Lower lobe of right lung (tissue), 2 donors: ENCODE measurements at places on chromosomes 1 and 21.

- DNase-seq = no peak
These were observed 9.1 kb downstream of the AHDC1 start for GRCh38 chr1:27594564-27595510.

DNA sequence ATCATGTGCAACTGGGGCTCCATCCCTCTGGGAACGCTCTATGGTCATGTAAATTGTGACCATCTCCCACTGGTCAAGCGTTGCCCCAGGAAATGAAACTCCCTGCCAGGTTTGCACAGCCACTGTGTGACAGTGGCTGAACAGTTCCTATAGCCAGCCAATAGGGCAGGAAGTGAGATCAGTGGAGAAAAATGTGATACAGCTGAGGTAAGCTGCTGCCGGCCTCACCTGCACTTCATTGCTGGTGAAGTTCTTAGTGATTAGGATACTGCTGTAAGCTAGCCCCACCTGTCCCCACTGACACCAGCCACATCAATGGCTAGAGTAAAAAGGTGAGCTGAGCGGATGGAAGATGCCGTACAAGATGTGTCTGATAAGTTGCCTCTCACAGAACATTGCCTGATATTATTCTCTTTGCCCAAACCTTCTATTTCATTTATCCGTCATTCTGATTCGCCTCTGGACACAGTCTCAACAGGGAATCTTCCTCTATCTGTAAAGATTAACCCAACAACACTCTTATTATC lies 38.4 kb upstream of the CDC42BPA start:
- no peak for DNase-seq

GRCh38 chr1:22117851-22118250 lies 25.0 kb downstream of the WNT4 start:
- no peak for DNase-seq

DNA sequence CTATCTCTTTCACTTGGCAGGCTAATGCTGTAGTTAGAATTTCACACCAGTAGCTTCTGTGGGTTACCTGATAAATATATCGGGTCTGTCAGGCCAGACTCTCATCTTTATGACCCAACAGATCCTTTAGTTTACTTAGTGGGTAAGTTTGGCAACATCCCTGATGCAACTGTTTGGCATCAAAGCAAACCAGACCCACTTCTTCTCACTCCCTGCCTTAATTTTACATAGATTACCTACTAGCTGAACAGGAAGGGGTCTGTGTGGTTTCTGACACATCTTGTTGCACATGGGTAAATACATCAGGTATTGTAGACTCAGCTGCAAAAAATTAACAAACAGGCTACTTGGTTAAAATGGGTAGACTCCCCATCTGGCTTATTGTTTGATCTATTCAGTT lies 3.2 kb upstream of the GUK1 start:
- no peak for DNase-seq

DNA sequence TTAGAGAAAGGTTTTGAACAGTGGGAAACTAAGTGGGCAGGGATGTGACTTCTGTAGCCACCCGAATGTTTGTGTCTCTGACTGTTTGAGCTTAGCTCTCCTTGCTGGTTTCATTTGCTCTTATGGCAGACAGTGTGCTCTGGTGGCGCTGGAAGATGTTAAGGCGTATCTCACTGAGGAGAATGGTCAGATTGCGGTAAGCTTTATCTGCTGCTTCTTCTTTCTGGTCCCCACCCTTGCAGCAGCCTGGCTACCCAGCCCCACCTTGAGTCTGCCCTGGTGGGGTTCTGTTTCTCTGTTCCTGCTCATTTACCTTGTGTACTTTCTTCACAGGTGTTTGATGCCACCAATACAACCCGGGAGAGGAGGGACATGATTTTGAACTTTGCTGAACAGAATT lies 9.9 kb downstream of the PFKFB2 start:
- DNase-seq = no peak

- no peak for DNase-seq
These were observed 59.6 kb downstream of the PGBD5 start for GRCh38 chr1:230366504-230366915.

DNA sequence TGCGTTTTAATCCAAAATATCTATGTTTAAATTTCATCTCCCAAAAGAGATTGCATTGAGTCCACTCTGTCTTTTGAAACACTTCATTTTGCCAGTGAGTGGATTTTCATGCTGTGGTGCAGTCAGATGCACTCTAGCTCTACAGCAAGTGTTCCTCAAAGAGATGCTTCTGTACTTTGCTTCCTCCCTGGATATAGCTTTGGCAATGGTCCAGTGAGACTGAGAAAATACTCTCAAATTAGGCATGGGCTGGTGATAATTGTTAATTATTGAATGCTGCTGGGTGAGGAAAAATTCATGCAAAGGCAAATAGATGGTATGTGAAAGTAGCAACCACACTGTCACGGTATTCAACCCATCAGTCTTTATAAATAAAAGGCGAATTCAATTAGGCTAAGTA lies 396.9 kb downstream of the ADGRL2 start:
- DNase-seq = no peak

DNA sequence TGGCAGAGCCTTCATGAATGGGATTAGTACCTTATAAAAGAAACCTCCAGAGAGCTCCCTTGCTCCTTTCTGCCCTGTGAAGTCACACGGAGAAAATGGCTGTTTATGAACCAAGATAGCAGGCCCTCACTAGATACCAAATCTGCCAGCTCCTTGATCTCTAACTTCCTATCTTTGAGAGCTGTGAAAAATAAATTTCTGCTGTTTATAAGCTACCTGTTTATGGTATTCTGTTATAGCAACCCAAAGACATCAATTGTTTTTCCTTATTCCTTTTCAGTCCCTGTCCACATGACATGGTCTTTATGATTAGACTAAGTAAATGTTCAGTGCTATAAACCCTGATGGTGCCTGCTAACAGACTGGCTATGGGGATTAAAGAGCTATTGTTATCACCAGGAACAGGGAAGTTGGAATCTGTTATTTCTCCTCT lies 9.7 kb upstream of the STIL start:
- no peak for DNase-seq

DNA sequence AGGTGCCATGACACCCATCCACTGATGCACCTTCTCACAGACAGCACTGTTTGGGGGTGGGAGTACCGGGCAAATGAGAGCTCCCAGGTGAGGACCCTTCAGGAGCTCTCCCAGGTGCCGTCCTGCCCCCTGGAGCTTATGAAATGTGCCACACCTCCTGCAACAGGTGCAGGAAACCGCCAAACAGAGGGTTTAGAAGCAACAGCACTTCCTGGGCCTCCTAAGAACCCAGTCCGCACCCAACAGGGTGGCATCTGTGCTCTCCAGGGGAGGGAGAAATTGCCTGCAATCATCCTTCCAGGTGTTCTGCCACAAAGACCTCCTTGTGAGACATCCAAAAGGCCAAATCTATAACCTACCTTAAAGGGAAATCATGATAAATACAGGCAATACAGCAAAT lies 87.7 kb upstream of the ATP1B1 start:
- no peak for DNase-seq

DNA sequence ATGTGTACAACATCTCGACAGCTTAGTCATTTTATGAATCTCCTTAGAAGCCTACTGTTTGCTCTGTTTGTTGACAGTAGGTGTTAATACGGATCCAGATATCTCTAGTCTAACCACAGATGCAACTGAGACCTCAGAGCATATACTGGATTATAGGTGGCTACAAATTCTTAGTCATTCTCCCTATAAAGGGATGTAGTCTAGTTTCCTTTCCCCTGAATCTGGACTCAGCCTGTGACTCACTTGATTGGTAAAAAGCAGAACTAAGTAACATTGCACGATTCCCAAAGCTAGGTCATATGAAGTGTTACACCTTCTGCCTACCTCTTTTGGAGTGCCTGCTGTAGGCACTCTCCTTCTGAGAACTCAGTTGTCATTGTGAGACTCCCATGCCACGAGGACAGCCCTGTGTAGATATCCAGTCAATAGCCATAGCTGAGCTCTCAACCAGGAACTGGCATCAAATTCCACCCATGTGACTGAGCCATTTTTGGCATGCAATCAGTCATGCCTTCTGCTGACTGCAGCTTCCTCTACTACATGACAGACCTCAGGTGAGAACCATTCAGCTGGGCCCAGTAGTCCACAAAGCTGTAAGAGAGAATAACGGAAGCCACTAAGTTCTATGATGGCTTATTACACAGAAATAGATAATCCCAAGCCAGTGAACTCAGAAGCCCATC lies 135.9 kb upstream of the CHRM3 start:
- DNase-seq = no peak

- DNase-seq = no peak
These were observed 99.9 kb downstream of the XCL2 start for GRCh38 chr1:168443899-168444298.

GRCh38 chr1:42674214-42674613 lies 8.0 kb upstream of the YBX1 start:
- no peak for DNase-seq

GRCh38 chr1:200410566-200410878 lies 686 bp upstream of the ZNF281 start:
- no peak for DNase-seq

GRCh38 chr21:30518876-30519275 lies 16.9 kb upstream of the KRTAP19-5 start:
- no peak for DNase-seq

- DNase-seq = no peak
These were observed 22.8 kb downstream of the ENSA start for GRCh38 chr1:150606463-150607142.

DNA sequence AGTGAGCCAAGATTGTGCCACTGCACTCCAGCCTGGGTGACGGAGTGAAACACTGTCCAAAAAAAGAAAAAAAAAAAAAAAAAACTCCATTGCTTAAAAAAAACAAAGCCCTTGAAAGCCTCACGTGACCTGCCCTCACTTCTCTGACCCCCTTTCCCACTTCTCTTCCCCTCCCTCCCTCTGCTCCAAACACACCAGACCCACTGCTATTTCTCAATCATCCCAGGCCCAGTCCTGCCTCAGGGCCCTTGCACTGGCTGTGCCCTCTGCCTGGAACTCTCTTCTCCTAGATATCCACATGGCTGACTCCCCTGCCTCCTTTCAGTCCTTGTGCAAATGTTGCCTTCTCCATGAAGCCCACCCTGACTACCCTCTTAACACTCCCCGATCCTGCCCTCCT lies 45.4 kb upstream of the TARDBP start:
- no peak for DNase-seq

DNA sequence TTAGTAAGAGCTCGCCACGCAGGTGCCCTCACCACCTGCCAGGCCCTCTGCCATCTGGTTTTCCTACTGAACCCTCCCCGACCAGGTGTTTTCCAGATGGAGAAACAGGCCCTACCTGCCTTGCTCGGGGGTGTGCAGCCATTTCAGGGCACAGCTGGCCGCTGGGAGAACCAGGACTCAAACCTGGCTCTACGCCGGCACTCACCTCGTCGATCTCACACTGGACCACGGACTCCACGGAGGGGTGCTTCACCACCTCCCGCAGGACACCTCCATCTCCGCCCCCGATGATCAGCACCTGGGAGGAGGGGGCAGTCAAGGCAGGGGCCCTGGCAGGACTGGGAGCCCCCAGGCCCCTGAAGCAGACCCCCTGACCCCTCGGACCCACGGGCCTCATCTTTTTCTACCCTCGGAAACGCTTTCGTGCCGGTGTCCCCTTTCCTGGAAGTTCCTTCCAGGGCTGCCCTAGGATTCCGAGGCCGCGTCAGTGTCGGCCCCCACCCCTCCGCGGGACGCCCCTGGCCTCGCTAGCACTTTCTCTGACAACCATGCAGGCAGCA lies 1.1 kb downstream of the SRM start:
- DNase-seq = peak; percentile 43

DNA sequence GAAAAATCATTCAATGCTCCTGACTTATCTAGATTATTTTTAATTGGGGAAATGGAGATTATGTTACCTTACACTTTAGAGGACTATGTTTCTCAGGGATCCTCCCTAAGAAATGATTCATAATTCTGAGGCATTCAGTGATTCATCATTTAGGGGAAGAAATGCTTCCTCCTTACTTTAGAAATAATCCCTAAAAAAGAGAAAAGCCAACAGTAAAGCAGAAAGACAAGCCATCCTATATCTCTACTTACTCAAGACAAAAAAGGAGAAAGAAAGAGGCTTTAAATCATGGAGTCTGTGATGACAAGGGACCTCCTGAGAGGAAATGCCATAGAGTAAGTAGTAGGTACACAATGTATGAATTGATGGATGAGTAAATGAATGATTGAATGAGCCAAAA lies 137.0 kb downstream of the BRINP2 start:
- DNase-seq = no peak

DNA sequence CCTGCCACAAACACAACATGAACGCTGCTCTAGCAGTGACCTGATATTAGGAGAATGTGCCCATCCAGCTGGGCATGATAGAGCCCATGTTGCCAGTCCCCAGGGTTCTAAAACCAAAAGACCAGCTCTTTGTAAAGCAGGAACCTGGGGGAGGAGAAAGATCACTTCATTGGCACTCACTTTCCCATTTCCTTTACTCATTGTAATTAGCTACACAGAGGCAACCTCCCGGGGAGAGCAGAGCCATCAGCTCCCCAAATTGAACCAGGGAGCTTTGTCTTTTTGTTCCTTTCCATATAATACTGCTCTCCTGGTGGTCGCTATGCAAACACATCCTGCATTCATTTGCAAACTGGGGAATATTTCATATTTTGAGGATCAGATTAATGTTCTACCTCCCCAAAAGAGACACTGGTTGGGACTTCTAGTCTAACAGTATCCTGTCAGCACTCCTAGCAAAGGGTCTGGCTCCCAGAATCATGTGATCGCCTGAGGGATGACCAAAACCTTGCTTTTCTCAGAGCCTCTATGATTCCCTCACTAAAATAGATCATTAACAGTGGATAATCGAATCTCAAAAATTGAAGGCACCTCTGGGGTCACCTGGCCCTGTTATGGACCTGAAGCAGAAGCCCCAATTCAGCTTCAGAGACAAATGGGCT lies 76.7 kb upstream of the CD1D start:
- no peak for DNase-seq

DNA sequence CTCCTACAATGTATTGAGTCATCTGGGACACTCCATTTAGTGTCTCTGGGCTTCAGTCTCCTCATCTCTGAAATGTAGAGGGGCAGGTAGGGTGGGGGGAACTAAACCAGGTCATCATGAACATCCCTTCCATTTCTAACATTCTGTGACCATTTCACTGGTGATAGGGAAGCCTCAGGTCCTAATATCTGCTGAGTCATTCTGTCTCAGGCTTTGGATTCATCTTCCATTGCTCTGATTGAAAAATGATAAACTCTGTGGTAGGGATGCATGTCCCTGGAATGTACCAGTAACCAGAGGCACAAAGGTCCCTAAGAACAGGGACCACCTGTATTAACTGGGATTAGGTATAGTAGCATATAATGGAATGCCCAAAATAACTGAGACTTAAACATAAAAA lies 36.2 kb upstream of the LRRC52 start:
- no peak for DNase-seq
